MM.1S (cell line): ENCODE measurements at places on chromosomes 2 and 18.

DNA sequence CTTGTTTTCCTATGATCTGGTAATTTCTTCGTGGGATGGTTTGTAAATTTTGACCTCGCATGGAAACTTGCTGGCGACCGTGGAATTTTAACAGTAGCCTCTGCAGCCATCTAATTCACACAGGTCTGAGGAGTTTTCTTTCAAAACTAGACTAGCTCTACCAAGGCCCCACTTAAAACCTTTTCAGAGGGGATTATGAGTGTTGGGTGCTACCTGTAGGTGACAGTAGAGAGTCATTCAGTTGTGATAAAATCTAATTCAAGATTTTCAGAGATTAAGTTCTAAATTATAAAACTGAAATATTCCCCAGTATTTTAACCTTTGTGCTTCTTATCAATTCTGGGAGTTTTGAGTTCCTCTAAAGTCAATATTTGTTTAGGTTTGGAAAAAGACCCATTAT is 31.0 kb downstream of the THSD7B start:
- no peak for DNase-seq

DNA sequence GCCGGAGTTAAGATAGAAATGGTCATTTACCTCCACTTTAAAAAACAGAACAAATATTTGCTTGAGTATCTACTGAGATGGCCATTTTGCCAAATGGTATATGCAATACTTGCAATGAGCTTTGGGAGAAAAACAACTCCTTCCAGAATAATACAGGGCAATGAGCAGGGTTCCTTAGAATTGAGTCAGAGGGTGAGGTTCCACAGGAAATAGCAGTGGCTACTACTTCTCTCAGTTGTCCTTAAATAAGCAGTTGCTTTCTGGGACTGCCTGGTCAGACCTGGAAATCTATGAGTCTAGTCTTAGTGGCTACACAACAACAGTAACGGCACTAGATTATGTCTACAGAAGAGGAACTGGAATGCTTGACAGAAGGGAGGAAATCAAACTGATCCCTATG is 80.9 kb upstream of the CCDC85A start:
- DNase-seq = no peak

- DNase-seq = no peak
These were observed 40.4 kb upstream of the SELENOI start for GRCh38 chr2:26305540-26305939.

GRCh38 chr2:33335516-33335915 is 140.9 kb upstream of the RASGRP3 start:
- no peak for DNase-seq

DNA sequence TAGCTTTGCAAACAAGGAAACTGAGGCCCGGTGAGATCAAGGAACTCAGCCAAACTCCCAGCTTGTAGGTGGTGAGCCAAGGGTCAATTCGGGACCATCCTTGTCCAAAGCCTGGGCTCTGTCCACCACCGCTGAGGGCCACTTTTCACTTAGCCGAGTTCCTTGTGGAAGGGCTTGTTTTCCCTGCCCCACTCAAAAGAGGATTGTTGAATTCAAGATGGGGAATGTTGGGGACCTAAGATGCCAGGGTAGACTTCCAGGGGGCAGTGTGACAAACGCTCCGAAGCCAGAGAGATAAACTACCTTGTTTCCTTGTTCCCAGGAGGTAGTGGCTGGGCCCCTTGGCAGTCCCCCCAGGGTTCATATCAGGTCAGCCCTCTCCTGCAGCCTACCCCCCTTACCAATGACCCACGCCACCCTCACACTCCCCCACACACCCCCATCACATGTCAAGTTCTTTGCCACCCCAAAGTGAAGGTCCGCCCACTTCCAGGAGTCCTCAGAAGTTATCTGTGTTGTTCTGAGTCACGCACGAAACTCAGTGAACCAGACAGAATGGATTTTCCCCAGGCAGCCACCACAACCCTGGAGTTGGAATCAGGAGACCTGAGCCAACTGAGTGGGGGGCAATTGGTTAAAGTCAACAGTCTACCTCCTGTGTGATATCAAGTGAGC is 10.3 kb upstream of the ATOH8 start:
- no peak for DNase-seq

DNA sequence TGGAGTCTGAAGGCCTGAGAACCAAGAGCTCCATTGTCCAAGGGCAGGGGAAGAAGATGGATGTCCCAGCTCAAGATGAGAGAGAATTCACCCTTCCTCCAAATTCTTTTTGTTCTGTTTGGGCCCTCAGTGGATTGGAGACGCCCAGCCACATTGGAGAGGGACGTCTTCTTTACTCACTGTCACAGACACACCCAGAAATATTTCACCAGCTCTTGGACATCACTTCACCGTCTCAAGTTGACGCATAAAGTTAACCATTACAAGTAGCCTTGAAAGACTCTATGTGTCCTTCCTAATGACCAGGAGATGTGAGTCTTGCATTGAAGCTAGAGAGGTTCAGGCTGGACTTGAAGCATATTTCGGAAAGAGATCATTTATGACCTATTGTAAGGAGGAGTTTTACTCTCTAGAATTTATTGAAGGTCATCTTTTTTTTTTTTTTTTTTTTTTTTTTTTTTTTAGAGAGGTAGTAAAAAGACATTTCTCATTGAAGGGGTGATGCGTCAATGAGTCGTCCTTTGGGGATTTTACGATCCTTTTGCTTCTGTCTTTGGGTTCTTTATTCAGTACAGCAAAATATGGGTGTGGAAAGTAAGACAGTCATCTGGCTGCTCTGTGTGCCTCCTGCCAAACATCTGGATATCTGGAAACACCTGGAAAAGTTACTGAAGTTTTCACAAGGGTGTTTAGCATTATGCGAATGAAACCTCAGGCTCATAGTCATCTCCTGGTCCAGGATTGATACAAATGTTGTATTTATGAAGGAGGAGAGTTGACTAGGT is 118.1 kb downstream of the PRPF40A start:
- DNase-seq = no peak

GRCh38 chr18:79422022-79422782 is 26.5 kb downstream of the NFATC1 start:
- no peak for DNase-seq

GRCh38 chr2:120551522-120551921 is 184.1 kb upstream of the GLI2 start:
- DNase-seq = no peak

DNA sequence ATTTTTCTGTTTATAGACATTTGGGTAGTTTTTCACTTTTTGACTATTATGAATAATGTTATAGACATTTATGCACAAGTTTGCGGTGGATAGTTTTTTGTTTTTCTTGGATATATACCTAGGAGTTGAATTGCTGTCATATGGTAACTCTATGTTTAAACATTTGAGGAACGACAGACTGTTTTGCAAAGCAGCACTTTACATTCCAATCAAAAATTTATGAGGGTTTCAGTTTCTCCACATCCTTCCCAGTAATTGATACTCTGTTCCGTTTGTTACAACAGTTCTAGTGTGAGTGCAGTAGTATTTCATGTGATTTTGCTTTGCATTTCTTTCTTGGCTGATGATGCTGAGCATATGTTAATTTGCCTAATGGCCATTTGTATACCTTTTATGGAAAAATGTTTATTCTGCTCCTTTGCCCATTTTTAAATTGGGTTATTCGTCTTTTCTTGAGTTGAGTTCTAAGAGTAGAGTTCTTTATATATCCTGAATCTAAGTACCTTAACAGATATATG is 617.3 kb upstream of the LRATD1 start:
- DNase-seq = no peak

- no peak for DNase-seq
These were observed 557.1 kb upstream of the CHAC2 start for GRCh38 chr2:53210538-53210937.
